ENCODE measurements at places on chromosomes 6 and 20.

DNA sequence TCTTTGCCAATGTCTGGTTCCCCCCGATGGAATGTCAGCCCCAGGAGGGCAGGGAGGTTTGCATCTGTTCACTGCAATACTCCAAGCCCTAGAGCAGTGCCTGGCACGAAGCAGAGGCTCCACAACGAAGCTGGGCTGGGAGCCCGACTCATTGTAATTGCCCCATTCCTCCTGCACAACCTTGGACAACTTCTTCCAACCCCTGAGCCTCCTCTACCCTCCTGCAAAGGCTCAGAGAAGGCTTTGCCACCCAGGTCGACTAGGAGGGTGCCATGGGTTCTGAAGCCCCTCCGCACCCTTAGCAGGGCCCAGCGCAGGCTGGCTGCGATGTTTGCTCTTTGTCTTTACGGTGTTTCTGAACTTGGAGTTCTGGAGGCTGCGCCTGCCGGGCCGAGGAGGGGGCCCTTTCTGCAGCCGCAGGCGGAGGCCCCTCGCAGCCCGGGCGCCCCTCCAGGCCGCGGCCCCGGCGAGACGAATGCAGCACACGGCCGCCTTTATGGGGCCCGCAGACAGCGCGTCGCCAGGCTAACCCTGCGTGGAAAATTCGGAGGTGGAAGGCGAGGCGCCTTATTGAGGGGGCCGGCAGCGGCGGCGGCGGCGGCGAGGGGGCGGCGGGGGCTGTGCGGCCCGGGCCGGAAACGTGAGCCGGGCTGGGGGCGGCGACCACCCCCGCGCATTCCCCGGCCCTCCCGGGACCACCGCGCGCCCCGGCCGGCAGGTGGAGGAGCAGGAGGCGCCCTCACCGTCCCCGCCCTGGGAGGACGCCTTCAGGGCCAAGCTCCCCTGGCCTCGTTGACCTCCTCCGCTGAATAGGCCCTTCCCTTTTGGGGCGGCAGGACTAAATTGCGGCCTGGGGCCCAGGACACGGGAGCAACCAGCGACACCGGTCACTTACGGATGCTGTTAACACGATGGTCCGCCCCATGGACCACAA, 27.0 kb downstream of the SNAI1 start:
- no peak for DNase-seq

DNA sequence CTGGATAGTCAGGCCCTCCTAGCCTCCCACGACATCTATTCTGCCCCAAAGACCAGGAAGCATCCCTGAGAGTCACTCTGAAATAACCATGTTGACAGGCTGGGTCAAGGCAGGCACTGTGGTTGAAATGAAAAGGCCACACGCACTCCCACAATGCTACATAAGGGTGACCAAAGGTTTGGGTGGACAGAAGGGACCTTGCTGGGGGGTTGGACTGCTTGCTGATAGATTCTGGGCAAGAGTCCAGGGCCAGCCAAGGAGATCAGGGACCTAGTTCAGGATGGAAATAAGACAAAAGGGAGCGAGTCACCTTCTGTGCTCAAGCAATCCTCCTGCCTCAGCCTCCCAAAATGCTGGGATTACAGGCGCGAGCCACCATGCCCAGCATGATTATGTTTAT, 32.5 kb upstream of the DSN1 start:
- DNase-seq = no peak

GRCh38 chr20:23782366-23782983, 31.7 kb upstream of the CST1 start:
- peak; percentile 12 for DNase-seq

GRCh38 chr6:161961796-161962195, 687.9 kb upstream of the AGPAT4 start:
- peak; percentile 10 for DNase-seq

DNA sequence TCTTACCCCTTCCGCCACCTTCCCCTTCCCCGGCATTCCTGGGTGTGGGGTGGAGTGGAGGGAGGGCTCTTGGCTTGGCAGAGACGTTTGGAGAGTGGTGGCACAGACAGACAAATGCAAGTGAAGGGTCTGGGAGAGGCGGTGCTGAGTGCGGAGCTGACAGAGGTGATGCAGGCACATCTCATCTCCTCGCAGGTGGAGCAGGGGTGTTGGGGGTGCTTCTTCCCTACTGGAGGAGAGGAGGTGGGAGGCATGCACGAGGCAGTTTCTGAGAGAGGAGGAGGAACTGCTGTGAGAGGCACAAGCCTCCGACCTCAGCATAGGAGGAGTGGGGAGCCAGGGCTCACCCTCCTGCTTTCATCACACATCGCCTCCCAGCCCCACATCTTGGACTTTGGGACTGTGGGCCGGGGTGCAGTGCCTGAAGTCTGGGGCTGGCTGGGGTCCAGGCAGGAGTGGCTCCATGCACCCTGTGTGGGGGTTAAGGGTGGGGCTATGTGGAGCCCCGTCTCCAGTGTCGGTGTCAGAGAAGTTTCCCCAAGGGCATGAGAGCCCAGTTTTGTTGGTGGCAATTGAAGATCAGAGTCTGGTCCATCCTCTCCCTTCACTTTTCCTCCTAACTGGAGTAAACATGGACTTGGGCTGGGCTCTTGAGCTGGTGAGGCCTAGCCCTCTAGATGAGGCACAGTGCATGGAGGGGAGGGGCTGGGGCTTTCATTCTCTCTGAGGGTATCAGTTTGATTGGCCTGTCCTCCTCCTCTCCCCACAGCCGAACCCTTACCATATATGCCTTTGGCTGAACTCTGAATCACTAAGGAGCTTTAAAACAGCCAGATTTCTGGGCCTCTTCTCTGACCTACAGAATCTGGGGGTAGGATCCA, 20.2 kb upstream of the SLC22A7 start:
- no peak for DNase-seq

GRCh38 chr20:19018881-19019280, 193.6 kb upstream of the SLC24A3 start:
- DNase-seq = no peak

DNA sequence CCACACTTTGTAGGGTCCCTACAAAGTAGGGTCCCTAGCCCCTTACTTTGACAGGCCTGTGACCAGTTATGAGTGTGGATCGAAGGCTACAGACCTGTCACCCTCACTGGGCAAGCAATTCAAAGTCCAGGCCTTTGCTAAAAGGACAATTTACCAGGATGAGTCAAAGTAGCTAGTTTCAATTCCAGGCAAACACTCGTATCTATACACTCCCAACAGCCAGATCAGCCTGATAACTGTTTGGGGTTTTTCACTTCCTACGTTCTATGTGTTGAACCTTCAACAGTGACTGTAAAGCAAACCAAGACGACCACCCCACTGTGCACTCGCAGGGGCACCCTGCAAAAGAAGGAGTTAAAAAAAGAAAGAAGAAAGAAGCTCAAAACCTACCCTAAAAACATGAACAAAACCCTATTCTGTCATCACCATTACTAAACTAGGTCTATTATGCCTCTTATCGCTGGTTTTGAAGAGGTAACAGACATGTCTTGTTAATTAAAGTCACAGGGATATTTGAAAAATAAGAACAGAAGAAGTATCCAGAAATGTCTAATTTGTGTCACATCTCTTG, 3.2 kb downstream of the GFOD1 start:
- DNase-seq = no peak

GRCh38 chr6:127950566-127951145, 49.8 kb upstream of the THEMIS start:
- DNase-seq = peak; percentile 15

DNA sequence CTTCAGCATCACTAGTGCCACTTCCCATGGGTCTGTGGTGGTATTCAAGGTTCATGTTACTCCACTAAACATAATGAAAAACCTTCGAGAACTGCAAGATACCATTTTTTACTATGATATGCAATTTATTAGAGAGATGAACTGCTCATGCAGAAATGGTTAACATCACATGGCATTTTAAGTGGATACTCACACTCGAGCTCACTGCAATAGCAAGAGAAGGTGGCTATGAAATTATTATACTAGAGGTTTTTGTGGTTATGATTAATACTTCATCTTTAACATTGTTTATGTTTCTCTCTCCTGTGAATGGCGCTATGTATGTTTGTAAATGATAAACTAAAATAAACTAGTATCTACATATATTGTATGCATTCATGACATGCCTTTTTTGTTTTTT, 35.1 kb downstream of the SCAF8 start:
- DNase-seq = no peak

DNA sequence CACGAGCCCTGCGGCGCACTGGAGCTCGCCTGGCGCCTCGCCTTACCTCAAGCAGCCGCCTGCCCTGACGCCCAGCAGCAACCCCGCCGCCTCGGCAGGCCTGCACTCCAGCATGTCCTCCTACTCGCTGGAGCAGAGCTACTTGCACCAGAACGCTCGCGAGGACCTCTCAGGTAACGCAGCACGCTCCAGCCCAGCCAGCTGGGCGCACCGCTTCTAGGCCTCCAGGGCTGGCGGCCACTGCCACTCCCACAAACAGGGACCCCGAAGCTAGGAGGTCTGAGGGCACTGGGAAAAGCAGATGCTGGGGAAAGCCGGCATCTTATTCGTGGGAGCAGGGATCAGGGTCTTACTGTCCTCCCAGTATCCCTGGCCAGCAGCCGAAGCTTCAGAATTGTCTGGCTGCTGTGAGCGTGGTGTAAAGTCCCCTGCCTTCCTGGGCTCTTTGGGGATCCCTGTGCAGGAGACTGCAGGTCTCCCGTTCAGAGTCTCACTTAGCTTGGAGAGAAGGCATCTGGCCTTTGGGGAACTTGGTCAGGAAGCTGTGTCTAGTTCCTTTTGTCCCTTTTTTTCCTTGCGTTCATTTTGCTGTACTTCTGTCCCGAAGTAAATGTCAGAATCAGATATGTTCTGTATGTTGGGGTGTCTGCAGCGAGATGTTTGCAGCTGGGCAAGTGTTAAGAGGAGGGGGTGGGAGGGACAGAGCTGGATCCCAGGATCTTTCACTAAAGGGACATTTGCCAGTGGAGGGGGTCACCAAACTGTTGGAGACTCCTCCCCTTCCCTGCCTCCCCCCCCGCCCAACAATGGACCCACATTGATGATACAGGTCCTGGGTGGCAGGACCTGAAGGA, 1.8 kb downstream of the FOXF2 start:
- DNase-seq = no peak

GRCh38 chr6:150987371-150987828, 121.9 kb downstream of the MTHFD1L start:
- no peak for DNase-seq

GRCh38 chr20:1469925-1470571, 3.4 kb upstream of the NSFL1C start:
- DNase-seq = peak; percentile 66

DNA sequence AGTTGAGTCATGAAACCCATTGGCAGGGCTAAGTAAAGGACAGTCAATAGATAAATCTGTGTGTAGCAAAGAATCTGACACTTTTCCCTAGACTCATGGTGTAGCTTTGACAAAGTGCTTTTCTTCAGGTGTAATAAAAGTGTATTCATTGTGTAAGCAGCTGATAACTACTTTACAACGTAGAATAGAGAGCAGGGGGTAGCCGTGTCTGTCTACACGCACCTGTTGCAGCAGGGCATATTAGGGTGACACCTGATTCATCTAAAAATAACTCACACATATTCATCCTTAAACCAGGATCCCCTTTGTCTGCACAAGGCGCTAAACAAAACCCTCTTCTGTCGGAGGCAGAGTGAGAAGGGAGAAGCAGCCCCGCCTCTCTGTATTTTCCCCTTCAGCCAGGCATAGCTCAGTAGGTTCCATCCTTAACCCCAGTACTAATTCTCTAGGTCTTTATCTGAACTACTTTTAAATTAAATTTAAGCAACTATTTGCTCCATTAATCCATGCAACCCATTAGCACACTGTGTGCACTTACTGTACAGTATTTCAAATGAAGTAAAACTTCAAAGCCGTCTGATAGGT, 306.7 kb upstream of the SASH1 start:
- no peak for DNase-seq

GRCh38 chr6:155313602-155314091, 637 bp downstream of the TFB1M start:
- peak; percentile 56 for DNase-seq

GRCh38 chr20:57241363-57241991, 25.0 kb downstream of the BMP7 start:
- no peak for DNase-seq

GRCh38 chr6:120279466-120280167, 930.1 kb upstream of the MAN1A1 start:
- DNase-seq = no peak

DNA sequence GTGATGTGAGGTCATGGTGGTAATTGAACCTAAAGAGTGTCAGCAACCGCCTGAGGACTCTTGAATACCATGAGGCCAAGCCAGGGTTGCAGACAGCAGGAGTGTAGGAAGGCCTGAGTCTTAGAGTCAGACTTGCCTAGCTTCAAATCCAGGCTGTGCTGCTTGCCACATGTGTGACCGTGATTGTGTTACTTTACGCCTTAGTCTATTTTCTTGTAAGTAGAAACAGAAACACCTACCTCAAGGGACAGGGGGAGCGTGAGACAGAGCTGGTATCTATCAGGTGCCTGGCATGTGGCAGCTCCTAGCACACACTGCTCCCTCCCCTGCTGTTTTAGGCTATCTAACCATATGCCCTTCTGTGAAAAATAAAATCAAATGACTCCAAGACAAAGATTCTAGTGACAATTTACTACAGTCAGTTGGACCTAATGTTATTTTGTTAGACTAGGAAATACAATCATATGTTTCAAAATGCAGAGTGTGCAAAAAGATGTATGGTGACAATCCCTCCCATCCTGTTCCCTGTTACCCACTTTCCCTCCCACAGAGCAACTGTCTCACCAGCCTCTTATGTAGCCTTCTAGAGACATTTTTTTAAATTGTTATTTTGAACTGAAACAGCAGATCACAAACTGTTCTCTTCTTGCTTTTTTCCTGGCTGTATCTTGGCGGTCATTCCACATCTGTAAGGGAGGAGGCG, 21.7 kb downstream of the TAF8 start:
- DNase-seq = no peak

- no peak for DNase-seq
These were observed 48.8 kb downstream of the LAMA4 start for GRCh38 chr6:112205427-112206109.

- DNase-seq = no peak
These were observed 127.7 kb downstream of the BFSP1 start for GRCh38 chr20:17403461-17403860.

DNA sequence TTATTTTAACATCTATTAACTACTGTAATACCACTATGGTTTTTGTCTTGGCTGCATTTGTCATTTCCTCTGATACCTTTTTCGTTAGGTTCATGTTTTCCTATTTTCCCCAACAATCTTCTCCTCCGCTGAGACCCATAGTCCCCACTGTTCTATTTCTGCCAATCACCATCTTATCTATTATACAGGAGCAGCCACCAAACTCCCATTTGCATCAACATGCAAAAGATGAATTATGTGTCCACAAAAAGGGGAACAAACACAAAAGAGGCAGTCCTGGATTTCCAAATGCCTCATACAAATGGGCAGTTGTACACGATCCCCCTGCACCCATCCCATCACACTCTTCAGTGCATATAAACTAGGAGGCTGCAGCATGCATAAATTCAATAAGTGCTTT, 121.7 kb upstream of the MYLIP start:
- no peak for DNase-seq

Measured in RPMI8226 (cell line).